Stomach (tissue), 19 donors: ENCODE measurements at places on chromosomes 11 and 22. TPM values are rescaled to one million over a fixed set of nuclear protein-coding genes. Genes with fewer than 3 reads are reported as not detected.

The HBG2 gene
- not detected for total RNA-seq

The EMSY gene
- 32.2 TPM for total RNA-seq

The OR2AG1 gene
- not detected for total RNA-seq

The FXYD6 gene
- total RNA-seq: 12.7 TPM

The TTC36 gene
- not detected for total RNA-seq

The IL17RA gene
- 11.1 TPM for total RNA-seq

The PKP3 gene
- 356 TPM for total RNA-seq

The PGA3 gene
- total RNA-seq: 55,790 TPM

The OVOL1 gene
- 120 TPM for total RNA-seq

The MMP11 gene
- total RNA-seq: 54.2 TPM

The CRYBB2 gene
- total RNA-seq: not detected

The BACE1-AS gene
- total RNA-seq: 5.5 TPM

The PLAAT5 gene
- not detected for total RNA-seq

The HBE1 gene
- 1.3 TPM for total RNA-seq
